ENCODE measurements at places on chromosomes 16 and 17.

- no peak for DNase-seq
These were observed 19.7 kb downstream of the OSBPL7 start for GRCh38 chr17:47801906-47802305.

GRCh38 chr17:10396524-10397163 is 23.8 kb upstream of the MYH13 start:
- DNase-seq = no peak

- peak; percentile 37 for DNase-seq
These were observed 13.9 kb downstream of the HAGH start for GRCh38 chr16:1812732-1813163.

DNA sequence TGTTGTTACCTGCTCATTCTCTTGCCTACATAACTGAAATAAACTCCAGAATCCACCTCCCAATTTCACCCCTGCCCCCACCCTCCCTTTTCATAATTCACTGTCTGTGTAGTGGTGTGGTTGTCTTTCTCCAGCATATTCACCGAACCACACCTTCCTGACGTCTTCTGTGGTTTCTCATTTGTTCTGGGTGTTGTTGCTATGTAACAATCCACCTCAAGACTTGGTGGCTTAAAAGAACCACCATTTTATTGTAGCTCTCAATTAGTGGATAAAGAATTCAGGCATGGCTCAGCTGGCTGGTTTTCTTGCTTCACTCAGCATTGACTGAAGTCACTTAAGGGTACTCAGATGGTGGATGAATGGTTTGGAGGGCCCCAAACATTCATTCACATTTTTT is 229.8 kb downstream of the MAF start:
- DNase-seq = peak; percentile 57

DNA sequence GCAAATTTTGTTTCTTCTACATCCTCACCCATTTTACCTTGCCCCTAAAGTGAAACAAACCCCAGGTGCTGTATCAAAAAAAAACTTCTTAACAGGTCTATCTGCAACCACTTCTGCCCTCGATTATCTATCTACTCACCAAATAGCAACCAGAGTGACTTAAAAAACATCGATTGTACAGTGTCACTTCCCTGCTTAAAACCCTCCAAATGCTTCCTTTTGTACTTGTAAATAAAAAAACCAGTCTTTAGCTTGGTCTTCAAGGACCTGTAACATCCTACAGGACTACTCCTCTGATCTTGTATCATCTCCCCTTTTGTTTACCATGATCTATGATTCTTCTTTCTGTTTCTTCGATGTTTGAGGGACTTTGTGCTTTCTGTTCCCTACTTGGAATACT is 82.7 kb upstream of the CORO6 start:
- peak; percentile 59 for DNase-seq

- no peak for DNase-seq
These were observed 107.5 kb upstream of the ZNF750 start for GRCh38 chr17:82947051-82947991.

DNA sequence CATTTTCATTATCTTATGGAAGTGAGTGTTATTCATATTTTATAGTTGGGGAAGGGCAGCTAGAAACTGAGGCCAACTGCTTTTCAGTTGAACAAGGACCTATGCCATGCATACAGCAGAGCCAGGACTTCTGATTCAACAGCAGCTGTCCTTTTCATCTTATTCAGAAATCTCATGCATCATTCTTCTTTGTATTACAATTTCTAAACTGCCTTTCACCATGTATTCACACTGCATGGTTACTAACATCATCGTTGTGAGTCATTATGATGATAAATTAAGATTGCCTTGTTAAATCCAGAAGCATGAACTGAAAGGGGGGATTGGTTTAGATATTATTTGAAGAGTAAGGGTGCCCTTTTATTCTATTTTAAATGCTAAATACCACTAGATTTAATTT is 1470.1 kb upstream of the GOT2 start:
- no peak for DNase-seq

- DNase-seq = peak; percentile 77
These were observed 20.5 kb downstream of the GRB7 start for GRCh38 chr17:39757931-39758873.

GRCh38 chr16:1105888-1106620 is 10.0 kb upstream of the C1QTNF8 start:
- DNase-seq = peak; percentile 33

- DNase-seq = no peak
These were observed 9.2 kb downstream of the CDIP1 start for GRCh38 chr16:4529085-4530060.

GRCh38 chr17:40311575-40311974 is 2.6 kb downstream of the RARA start:
- no peak for DNase-seq

DNA sequence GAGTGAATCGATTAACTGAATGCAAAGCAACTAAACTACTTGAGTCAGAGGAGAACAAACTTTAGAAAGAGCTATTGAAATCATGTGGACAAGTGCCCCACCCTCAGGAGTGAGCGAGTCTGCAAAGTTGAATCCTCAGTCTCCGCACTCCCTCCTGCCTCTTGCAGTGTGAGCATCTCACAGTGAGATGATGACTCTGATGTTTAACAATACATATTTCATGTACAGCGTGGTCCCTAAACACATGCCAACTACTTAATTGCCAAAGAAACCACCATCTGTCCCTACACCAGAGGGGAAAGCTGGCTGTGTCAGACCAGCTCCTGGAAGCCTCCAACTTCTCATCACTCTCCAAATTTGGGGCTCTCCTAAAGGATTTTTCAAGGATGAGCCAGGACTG is 31.2 kb downstream of the PIMREG start:
- DNase-seq = no peak

DNA sequence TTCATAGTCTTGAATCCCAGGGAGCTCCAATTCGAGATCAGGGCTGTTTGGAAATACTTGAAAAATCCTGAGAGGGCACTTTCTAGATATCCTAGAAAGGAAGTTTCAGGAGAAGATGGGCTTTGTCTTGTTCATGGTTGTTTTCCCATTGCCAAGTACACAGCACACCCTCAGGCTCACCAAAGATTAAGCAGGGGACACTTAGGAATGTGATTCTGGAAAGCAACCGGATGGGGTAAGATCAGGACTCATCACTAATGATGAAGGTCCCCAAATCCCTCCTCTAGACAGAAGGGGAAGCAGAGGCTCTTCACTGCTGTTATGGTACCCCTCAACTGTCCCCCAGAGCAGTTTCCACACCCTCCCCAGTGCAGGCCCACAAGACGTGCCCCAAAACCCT is 40.7 kb downstream of the VAC14 start:
- no peak for DNase-seq

GRCh38 chr16:11084484-11084875 is 140.1 kb downstream of the CLEC16A start:
- DNase-seq = no peak

- no peak for DNase-seq
These were observed 138.9 kb downstream of the SEC14L1 start for GRCh38 chr17:77279448-77280303.

GRCh38 chr16:27311897-27312303 is 1.9 kb upstream of the IL4R start:
- DNase-seq = no peak

- DNase-seq = peak; percentile 68
These were observed at the start of gene XAF1 for GRCh38 chr17:6755731-6756184. XAF1 (plus strand) TSS chr17:6756046; CDS start chr17:6756079, 33 bp downstream.

- no peak for DNase-seq
These were observed 211.8 kb downstream of the SNX29 start for GRCh38 chr16:12188061-12188934.

- no peak for DNase-seq
These were observed 147.8 kb downstream of the MSI2 start for GRCh38 chr17:57404073-57404472.

GRCh38 chr16:12460064-12460392 is 343.7 kb downstream of the CPPED1 start:
- no peak for DNase-seq

- no peak for DNase-seq
These were observed 2.2 kb upstream of the TMEM94 start for GRCh38 chr17:75454193-75454592.

GRCh38 chr16:71927787-71928186 is 32.5 kb downstream of the IST1 start:
- no peak for DNase-seq

DNA sequence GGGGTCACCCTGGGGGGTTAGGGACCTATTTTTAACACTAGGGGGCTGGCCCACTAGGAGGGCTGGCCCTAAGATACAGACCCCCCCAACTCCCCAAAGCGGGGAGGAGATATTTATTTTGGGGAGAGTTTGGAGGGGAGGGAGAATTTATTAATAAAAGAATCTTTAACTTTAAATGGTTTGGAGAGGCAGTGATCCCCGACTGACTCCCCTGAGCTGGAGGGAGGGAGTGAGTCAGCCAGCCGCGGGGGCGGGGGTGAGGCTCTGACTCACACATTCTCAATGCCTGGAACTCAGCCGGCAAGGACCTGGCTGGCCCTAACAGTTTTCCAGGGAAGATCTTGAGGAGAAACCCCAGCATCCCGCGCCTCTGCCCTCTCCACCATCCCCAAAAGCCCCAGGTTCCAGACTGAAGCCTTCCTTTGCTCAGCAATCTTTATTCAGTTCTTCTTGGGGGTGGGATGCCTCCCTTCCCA is 1.5 kb downstream of the HCFC1R1 start:
- DNase-seq = peak; percentile 68

- no peak for DNase-seq
These were observed 25.6 kb downstream of the NUP85 start for GRCh38 chr17:75231071-75231470.

GRCh38 chr17:57328109-57328882 is 72.0 kb downstream of the MSI2 start:
- no peak for DNase-seq

DNA sequence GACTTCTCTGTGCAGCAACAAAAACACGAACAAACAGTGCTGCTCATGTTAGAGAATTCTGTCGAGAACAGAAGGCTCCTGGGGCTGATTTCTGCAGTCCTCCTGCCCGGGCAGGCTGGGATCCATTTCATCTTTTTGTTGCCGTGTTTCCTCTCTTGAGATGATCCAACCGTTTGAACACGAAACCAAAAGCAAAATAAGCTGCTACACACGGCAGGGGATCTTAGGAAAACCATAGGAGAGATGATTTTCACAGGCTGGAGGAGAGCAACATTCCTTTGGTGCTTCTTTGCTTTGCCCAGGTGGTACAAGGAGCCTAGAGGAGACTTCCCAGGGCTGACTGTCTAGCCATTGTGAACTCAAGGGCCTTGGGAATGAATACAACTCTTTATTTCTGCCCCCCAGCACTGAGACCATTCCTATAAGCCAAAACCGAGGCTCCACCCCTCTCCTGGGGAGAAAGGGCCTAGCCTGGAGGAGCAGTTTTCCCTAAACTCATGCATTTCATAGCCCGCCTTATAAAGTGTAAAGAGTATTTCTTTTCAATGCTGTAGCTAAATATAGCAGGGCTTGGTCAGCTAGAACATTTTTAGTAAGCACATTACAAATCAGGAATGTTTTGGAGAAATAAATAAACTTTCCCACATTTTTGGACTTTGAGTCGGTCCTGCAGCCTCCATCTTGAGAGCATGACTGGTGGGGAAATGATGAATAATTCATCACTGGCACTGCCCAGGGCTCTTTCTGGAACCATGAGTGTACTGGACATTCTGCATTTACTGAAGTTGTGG is 7.7 kb downstream of the FOXL1 start:
- DNase-seq = no peak

GRCh38 chr17:66712453-66712852 is 122.5 kb upstream of the CACNG5 start:
- no peak for DNase-seq

- no peak for DNase-seq
These were observed 714 bp downstream of the CACNA1H start for GRCh38 chr16:1153480-1154160.

GRCh38 chr17:12739500-12739899 is 49.8 kb upstream of the ARHGAP44 start:
- DNase-seq = no peak

GRCh38 chr16:1615761-1616160 is 3.6 kb downstream of the CRAMP1 start:
- no peak for DNase-seq

GRCh38 chr17:44200478-44201155 is 933 bp upstream of the ATXN7L3 start:
- DNase-seq = no peak

DNA sequence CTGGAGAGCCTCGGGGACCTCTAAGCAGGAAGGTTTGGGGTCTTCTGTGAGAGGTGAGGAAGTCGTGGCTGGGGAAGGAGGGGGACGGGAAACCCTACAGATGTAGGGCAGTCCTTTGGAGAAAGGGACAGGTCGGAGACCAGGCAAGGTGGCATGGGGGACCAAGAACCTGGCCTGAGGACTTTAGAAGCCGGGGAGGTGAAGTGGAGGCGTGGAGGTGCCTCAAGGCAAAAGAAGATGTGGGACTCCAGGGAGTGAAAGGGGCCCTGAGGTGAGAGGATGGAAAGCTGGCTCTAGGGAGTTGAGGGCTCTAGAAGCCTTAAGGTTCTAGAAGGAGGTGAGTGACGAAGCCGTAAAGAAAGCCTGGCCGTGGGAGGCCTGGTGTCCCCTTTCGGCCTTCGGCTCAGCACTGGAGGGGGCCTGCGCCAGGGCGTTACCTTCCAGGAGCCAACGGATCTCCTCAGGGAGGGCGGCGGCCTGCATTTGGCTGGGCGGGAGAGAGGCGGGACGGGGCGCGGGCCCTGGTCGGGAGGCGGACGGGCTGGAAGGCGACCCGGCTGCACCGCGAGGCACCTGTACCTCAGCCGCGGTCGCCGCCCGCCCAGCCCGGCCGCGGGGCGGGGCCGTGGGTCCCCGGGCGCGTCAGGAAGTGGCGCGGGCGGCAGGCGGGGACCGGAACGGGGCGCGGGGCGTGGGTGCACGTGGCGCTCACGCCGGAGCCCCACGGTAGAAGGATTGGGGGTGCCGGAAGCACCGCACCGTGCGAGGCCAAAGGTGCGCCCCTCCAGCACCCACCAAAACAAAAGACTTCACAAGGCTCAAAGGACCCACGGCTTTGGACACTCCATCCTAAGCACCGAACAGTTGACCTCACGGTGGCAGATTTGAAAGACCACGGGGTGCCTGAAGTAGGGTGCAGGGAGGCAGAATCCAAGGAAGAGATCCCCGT is at the start of gene SKAP1:
TSS of gene SKAP1 (minus strand) at position 577 of the 949 bp plus-strand sequence.
- DNase-seq = peak; percentile 71

GRCh38 chr17:27241346-27241946 is 52.5 kb upstream of the WSB1 start:
- no peak for DNase-seq

- no peak for DNase-seq
These were observed 38.9 kb downstream of the LMF1 start for GRCh38 chr16:931626-932500.

GRCh38 chr16:31010585-31011325 is at the start of gene STX1B:
STX1B (minus strand) TSS chr16:31010638; CDS start chr16:31010396, 242 bp downstream.
- peak; percentile 56 for DNase-seq

DNA sequence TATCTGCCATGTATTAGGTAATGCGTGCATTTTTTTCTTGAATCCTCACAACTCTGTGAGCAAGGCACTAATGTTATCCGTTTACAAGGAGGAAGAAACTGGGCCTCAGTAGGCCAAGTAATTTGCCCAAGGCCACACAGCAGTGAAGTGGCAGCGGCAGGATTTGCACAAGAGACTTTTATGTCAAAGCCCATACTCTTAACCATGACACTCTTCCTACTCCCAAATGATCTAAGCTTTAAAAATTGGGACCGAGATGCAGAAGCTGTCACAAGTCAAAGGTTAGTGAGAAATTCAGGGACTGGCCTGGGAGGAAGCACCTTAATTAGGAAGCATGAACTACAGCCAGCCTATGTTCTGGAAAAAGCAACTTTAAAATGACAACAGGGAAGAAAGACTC is 10.7 kb downstream of the MAP3K14 start:
- no peak for DNase-seq

- no peak for DNase-seq
These were observed 32.2 kb upstream of the CHMP6 start for GRCh38 chr17:80959330-80960036.

All from CD4-positive, alpha-beta T cell treated with Interleukin-21 for 1 hour (primary cell).